Activated T-cell treated with anti-CD3 and anti-CD28 coated beads, Interleukin-2, amount 50 U/mL, for 72 hours (primary cell): ENCODE measurements at places on chromosomes 3 and 15. TPM values are rescaled to one million over a fixed set of nuclear protein-coding genes. Genes with fewer than 3 reads are reported as not detected.

- no peaks in the 10 kb centered on the region for H3K27me3 ChIP-seq
- H3K27ac ChIP-seq = no peak overlapping the region
- no peaks in the 10 kb centered on the region for H3K36me3 ChIP-seq
- no peak for DNase-seq
- H3K4me1 ChIP-seq = no peaks in the 10 kb centered on the region
Observed at GRCh38 chr15:41842229-41842628, 3.6 kb downstream of the PLA2G4B start.

Gene MGA
- 37.5 TPM for total RNA-seq

DNA sequence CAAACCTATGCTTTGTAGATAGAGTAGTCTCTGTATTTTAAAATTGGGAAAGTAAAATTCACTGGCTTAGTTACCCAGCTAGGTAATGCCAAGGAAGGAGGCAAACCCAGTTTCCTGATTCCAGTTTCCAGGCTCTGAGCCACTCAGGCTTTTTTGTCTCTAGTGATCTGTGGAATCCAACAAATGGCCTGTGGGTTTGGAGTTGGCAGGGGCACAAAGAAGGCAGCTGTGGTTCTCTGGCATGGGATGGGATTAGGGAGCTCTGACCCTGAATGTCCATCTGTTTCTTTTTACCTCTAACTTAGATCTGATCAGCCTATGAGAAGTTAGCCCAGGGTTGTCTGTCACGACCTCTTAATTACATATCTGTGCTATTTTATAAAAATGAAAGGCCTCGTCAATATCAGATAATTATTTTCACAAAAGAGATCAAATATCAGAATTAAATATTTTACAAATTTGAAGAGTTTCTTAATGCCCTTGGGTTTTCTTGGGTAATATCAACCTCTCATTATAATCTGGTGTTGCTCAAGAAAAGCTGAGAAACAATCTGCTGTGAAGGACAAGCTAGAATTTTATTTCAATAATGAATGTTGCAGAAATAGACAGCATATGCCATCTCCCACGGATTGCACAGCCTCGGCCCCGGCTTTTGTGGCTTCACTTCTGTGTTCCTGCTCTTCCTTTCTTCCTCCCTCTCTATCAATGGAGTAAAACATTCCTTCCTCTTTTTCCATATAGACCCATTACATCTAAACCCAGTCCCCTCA lies 63.7 kb upstream of the DAZL start:
- DNase-seq = no peak
- peaks cover 1% of the 10 kb centered on the region for H3K36me3 ChIP-seq
- H3K4me3 ChIP-seq = no peak overlapping the region
- H3K27ac ChIP-seq = no peak overlapping the region
- H3K27me3 ChIP-seq = peaks cover 14% of the 10 kb centered on the region
- no peaks in the 10 kb centered on the region for H3K4me1 ChIP-seq

DNA sequence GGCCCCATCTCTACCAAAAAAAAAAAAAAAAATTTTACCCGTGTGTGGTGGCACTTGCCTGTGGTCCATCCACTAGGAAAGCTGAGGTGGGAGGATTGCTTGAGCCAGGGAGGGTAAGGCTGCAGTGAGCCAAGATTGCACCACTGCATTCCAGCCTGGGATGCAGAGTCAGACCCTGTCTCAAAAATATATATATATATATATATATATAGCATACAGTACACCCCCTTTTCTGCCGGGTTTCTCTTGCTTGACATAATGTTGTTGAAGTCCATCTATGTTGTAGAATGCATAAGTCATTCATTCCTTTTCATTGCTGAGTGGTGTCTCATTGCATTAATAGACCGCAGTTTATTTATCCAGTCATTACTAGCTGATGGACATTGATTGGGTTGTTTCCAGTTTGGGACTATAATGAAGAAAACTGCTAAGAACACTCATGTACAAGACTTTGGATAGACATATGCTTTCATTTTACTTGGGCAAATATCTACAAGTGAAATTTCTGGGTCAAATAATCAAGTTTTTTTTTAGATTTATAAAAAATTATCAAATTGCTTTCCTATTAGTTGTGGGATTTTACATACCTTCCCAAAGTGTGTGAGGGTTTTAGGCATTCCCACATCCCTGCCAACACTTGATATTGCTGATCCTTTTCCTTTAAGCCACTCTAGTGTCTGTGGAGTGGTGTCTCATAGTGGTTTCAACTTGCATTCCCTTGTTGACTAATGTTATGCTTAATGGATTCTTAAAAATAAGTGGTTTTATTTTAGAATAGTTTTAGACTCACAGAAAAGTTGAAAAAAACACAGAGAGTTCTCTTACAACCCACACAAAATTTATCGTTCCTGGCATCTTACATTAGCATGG lies 2.1 kb upstream of the PRR20G start:
- no peak for DNase-seq
- H3K4me3 ChIP-seq = no peak overlapping the region
- no peak overlapping the region for H3K27ac ChIP-seq

Gene SERINC4
- 0.23 TPM for total RNA-seq

DNA sequence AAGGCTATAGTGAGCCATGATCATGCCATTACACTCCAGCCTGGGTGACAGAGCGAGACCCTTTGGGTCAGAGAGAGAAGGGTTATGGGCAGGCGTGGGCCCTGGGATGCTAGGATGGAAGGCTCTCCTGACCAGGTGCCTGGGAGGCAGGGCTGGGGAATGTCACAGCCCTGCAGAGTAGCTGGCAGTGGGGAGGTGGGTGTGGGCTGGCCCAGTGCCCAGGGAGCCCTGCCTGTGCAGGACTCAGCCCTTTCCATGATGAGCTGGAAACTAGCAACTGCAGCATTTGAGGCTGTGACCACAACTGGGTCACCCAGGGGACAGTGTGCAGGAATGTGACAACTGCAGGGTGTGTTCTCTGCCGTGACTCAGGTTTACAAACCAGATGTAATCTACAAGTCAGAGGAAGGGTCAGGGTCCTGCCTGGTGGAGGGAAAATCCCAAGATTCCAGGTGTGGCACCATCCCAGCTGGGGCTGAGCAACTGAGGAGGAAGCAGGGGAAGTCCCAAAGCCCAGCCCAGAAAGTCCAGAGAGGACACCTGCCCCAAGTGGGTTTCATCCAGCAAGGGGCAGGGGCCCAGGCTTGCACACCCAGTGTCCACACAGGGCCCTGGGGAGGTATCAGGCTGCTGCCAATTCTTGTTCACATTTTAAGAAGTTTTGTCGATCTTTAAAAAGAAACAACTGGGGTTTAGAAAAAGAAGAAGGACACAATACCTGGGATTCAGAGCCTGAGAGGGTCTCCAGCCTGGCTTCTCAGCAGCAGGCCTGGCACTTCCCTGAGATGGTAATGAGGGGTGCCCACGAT lies 45.5 kb downstream of the SLC28A1 start:
- H3K4me3 ChIP-seq = no peak overlapping the region
- H3K4me1 ChIP-seq = peaks cover 5% of the 10 kb centered on the region
- no peaks in the 10 kb centered on the region for H3K27me3 ChIP-seq
